WTC11 (cell line): ENCODE measurements at places on chromosomes 2 and 18.

DNA sequence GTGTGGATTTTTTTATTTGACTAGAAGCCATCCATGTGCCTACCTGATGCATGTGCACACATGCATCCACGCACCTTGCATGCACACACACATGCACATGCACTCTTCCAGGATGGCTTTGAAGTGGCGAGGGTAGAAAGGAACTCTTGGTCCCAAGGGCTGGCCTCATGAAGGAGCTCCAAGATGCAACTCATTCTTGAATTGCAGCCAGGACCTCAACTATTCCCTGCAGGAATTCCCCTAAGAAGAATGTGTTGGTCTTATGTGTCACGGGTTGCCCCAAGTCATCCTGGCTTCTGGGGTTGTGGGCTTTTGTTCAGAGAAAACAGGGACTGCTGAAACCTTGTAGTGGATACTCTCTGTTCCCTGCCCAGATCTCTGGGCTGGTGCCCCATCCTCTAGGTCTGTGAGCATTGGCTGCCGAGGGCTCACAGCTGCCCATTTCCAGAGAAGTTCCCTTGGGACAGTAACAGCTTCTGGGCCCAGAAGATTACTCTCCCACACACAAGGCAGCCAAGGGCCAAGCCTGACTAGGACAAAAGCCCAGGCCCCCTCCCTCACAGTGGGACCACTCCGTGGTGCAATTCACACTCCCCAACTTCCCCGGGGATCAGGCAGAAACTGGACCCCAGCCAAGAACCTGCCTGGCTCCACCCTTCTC, 137.6 kb downstream of the COPS8 start:
- H3K4me1 ChIP-seq = peaks cover 31% of the 10 kb centered on the region
- no peak for DNase-seq
- H3K27ac ChIP-seq = no peak overlapping the region
- no peaks in the 10 kb centered on the region for H3K27me3 ChIP-seq
- no peaks in the 10 kb centered on the region for H3K36me3 ChIP-seq
- H3K4me3 ChIP-seq = no peak overlapping the region

DNA sequence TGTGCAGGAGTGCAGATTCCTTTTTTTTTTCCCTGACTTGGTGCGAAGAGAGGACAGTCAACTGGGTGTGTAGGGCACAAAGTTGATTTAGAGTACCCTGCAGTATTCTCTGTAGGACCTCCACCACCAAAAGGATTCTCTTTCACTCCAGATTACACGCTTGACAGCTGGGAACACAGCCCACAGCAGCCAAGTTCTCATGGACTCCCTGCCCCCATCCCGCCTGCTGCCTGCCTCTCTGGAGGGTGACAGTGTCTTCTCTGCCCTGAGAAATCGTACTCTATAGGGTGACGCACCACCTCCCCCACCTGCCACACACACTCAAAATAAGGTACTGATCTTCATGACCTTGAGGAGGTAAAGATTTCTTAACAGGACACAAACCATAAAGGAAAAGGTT, 26.6 kb upstream of the IHH start:
- DNase-seq = no peak
- H3K27me3 ChIP-seq = no peaks in the 10 kb centered on the region
- no peaks in the 10 kb centered on the region for H3K36me3 ChIP-seq

- no peak overlapping the region for H3K27ac ChIP-seq
- H3K4me3 ChIP-seq = no peak overlapping the region
- H3K4me1 ChIP-seq = peaks cover 12% of the 10 kb centered on the region
Observed at GRCh38 chr18:48821251-48821590, 129.5 kb downstream of the SMAD7 start.

DNA sequence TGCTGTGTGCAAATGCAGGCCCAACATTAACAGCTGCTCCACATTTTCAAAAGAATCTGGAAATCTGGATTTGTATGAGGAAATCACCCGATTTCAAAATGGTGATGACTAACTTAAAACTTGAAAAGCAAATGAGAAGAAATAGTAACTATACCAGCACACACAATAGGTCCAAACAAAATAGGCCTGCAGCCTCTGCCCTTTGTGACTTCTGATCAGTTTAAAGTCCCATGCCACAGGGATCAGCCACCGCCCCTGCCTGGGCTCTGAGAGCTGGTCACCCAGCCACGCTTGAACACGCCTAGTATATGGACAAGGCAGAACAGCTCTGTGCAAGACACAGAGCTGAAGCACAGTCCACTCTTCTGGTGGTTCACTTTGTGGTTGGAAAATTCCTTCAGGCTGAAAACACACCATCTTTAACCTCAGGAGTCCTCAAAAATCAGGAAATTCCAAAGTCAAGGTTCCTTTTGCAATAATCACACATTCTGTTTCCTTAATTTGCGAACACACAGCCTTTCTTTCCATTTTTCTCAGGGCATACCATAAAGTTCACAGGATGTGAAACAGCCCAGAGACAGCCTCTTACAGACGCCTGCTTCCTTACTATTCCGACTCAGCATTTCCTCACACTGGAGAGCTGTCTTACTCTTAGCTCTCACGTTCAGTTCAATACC, 150.1 kb upstream of the RIOK3 start:
- H3K4me3 ChIP-seq = no peak overlapping the region
- H3K27me3 ChIP-seq = no peaks in the 10 kb centered on the region
- H3K4me1 ChIP-seq = peaks cover 9% of the 10 kb centered on the region
- peaks cover under 1% of the 10 kb centered on the region; the same call in 1 of the 2 replicates for H3K36me3 ChIP-seq
- no peak for DNase-seq

GRCh38 chr18:54444319-54444914, 86.7 kb downstream of the C18orf54 start:
- H3K36me3 ChIP-seq = peaks cover 8% of the 10 kb centered on the region; the same call in 1 of the 2 replicates
- peak; percentile 80 for DNase-seq
- peaks cover 11% of the 10 kb centered on the region for H3K4me1 ChIP-seq
- H3K27ac ChIP-seq = peak overlapping the region; percentile 74
- no peak overlapping the region for H3K4me3 ChIP-seq

DNA sequence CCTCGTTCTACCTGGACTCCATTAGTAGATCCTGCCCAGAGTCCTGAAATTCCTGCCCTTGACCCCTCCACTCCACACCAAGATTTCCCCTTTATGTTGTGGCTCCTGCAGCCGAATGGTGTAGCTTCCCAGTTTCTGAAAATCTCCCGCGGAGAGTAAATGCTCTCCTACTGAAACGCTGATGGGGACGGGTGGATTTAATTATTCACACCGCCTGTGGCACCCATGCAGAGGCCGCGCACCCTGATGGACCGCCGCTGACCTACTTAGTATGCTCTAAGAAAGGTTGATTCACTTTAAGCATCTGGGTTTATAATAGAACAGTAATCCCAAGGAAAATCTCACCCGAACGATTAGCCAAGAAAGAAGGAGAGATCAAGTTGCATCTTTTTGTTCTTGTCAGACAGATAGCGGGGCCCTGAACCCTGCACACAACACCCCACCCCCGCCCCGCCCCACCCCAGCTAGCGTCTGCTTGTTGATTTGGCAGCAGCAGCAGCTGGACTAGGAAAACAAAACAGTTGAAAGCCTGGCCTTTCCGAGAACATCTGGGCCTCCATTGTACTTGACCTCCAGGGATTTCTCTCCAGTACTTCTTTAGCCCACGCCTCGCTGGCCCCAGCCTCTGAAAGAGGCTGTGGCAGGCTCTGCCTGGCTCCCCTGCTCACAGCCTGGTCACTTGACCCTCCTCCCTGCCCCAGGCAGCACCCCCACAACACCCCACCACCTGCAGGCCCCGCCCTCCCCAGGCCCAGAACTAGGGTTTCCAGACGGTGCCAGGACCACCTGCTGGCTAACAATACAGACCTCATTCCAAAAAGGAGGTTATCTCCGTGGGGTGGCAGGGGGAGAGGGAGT, 53.6 kb downstream of the DPYSL5 start:
- H3K27ac ChIP-seq = no peak overlapping the region; the same call in 1 of the 2 replicates
- H3K4me3 ChIP-seq = peak overlapping the region; percentile 49
- H3K36me3 ChIP-seq = no peaks in the 10 kb centered on the region
- DNase-seq = peak; percentile 69

- DNase-seq = no peak
- no peaks in the 10 kb centered on the region for H3K4me1 ChIP-seq
- no peak overlapping the region for H3K27ac ChIP-seq
- no peak overlapping the region for H3K4me3 ChIP-seq
Observed at GRCh38 chr18:7305416-7305815, 74.5 kb downstream of the LRRC30 start.

GRCh38 chr2:179584760-179585159, 276.7 kb downstream of the ZNF385B start:
- DNase-seq = no peak
- no peaks in the 10 kb centered on the region for H3K27me3 ChIP-seq
- H3K4me3 ChIP-seq = no peak overlapping the region
- H3K36me3 ChIP-seq = no peaks in the 10 kb centered on the region
- peaks cover 7% of the 10 kb centered on the region for H3K4me1 ChIP-seq
- H3K27ac ChIP-seq = no peak overlapping the region
